Activated CD4-positive, alpha-beta T cell treated with anti-CD3 and anti-CD28 coated beads for 1 hour (primary cell): ENCODE measurements at places on chromosomes 4 and X.

DNA sequence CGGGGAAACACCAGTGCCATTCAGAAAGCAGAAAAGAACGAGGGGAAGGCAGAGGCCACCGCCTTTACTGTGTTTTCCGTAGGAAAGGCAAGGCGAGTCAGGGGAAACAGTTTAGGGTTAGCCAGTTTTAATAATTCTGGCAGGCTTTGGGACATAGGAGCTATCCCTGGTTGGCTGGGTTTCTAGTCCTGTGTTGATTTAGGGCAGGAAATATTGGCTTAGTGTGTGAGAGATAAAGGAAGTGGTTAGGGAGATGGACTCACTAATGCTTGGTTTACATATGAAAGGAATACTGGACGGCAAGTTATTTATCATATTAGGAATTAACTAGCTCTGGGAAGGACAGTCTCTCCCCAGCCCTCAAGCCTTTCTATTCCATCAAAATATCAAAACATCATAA lies 53.1 kb downstream of the SYNPO2 start:
- DNase-seq = no peak

- no peak for DNase-seq
Observed at GRCh38 chr4:185685804-185686203, 126.2 kb downstream of the SORBS2 start.

DNA sequence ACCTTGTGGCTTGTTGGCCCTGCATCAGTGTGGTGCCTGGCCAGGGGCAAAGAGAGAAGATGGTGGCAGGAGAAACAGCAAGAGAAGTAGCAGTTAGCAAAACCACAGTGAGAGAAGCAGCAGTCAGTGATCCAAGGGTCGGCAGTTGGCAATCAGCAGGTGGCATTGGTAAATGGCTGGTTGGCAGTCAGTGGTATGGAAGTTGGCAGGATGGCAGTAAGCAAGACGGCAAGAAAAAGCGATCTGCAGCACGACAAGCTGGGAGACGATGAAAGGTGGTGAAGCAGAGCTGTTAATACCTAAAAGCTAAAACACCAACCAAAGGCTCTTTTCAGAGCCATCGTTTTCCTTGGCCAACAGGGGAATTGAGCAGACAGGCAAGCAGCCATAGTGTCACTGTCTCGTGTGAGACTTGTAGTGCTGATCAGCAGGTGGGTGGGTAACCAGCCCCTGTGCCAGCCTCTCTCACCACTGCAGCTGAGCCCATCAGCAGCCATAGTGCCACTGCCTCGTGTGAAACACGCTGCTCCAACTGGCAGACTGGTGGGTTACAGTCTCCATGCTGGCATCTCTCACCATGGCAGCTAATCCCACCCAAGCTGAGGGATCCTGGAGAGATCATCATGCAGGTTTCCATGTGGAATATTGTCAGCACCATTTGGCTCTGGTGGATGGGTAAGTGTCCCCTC lies 2078.4 kb downstream of the PCDH7 start:
- DNase-seq = no peak

GRCh38 chrX:23626651-23627050 lies 40.6 kb upstream of the PRDX4 start:
- no peak for DNase-seq

DNA sequence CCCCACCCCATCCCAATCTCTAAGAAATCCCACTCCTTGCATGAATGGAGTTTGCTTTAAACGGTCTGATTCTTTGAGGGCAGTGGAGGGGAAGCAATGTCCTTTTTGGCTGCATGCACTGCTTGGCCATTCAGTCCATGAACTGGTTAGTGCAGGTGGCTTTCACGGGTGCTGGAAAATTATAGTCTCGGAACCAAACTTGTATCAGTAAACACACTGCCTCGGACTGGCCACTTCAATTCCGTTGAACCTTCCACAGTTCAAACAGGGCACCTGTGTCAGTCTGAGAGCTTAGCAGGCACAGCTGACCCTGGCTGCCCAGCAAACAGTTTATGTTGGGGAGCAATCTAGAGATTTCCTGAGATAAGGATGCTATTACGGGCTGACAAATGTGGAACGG lies 255.6 kb downstream of the DHX15 start:
- DNase-seq = no peak

GRCh38 chr4:128700659-128701350 lies 108.7 kb upstream of the JADE1 start:
- DNase-seq = no peak

- DNase-seq = no peak
Observed at GRCh38 chr4:153071958-153072598, 132.2 kb upstream of the TRIM2 start.

DNA sequence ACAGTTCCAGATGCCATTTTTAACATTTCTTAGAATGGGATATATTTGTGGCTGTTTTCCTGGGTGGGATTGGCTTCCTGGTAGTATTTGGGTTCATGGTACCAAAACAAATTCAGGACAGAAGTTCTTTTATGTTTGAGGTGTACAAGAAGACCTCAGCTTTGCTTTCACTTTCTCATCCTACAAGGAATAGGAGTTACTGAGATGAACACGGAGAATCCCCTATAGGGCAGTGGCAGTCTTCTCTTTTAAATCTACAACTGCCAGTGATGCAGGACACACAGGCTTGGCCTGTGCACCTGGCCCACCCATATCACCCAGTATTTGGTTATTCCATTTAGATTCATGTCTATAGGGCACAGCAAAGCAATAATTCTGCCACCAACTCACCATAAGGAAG lies 35.2 kb downstream of the SLC10A7 start:
- no peak for DNase-seq

- DNase-seq = no peak
Observed at GRCh38 chr4:85737254-85737653, 262.3 kb downstream of the ARHGAP24 start.

GRCh38 chrX:106481341-106481740 lies 130.4 kb upstream of the RADX start:
- no peak for DNase-seq

- no peak for DNase-seq
Observed at GRCh38 chr4:113179091-113179490, 129.6 kb downstream of the ANK2 start.

GRCh38 chr4:83589279-83589678 lies 53.4 kb downstream of the GPAT3 start:
- DNase-seq = no peak

GRCh38 chr4:138655286-138655685 lies 360.3 kb upstream of the NOCT start:
- no peak for DNase-seq

- no peak for DNase-seq
Observed at GRCh38 chrX:107731831-107732502, 43.6 kb downstream of the TSC22D3 start.

GRCh38 chrX:30971774-30972603 lies 82.9 kb upstream of the TAB3 start:
- no peak for DNase-seq

DNA sequence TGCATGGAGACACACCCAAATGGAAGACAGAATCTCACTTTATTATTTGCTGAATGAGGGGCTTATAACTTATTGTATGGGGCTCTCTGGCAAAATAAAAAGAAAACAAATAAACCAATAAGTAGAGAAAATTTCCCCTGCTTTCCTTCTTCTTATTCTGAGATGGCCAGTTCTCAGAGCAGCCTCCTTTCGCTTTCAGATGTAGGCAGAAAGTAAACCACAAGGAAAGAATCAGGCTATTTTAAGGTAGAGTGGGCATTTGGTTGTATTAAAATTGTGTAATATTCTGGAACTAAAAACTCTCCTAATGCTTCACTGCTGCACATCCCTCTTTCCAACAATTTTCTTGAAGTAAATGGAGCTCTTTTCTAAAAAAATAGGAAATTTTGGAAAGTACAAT lies 241.8 kb downstream of the GALNTL6 start:
- no peak for DNase-seq

- DNase-seq = no peak
Observed at GRCh38 chr4:146382194-146382593, 139.5 kb downstream of the SLC10A7 start.

DNA sequence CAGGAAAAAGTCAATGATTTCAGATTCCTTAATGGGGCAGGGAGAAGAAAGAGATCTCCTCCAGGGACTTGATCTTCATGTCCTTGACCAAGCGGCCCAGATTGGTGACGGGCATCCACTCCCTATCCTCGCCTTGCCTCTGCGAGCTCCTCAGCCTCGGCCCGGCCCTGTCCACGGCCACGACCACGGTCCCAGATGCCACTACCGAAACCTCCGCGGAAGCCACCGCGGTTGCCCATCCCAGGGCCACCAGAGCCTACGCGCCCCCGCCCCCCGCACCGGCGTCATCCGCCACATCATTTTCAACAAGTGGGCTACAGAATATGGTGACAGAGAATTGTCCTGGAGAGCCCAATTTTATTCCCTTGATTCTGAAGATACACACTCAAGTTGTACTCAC lies 751.2 kb upstream of the PABPC4L start:
- DNase-seq = no peak

DNA sequence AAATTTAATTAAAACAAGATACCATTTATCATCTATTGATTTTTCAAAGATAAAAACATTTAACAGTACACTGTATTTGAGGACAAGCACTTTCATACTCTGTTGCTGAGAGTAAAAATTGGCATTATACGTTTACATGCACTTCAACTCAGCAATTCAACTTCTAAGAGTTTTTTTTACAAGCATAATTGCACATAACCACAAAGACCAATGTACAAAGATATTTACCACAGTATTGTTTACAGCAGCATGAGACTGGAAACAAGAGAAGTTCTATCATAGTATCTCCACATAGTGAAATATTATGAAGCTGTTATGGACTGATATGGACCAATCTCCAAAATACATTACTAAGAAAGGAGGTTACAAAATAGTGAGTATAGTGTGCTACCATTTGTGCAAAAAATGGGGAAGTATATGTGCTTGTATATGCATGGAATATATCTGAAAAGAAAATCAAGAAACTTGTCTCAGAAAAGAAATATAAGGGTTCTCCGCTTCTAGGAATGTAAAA lies 10.9 kb downstream of the GAB3 start:
- no peak for DNase-seq

- no peak for DNase-seq
Observed at GRCh38 chrX:68685685-68686084, 38.2 kb downstream of the STARD8 start.

GRCh38 chr4:87962398-87963146 lies 12.9 kb upstream of the SPP1 start:
- DNase-seq = no peak

GRCh38 chr4:87943660-87944149 lies 31.8 kb upstream of the SPP1 start:
- no peak for DNase-seq

DNA sequence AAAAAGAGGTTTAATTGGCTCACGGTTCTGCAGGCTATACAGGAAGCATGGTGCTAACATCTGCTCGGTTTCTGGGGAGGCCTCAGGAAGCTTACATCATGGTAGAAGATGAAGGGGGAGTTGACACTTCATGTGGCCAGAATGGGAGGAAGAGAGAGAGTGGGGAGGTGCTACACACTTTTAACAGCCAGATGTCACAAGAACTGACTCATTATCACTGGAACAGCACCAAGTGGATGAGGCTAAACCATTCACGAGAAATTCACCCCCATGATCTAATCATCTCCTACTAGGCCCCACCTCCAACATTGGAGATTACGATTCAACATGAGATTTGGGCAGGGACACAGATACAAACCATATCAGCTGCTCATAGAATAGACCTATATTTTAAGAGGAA lies 255.8 kb downstream of the OPHN1 start:
- no peak for DNase-seq

DNA sequence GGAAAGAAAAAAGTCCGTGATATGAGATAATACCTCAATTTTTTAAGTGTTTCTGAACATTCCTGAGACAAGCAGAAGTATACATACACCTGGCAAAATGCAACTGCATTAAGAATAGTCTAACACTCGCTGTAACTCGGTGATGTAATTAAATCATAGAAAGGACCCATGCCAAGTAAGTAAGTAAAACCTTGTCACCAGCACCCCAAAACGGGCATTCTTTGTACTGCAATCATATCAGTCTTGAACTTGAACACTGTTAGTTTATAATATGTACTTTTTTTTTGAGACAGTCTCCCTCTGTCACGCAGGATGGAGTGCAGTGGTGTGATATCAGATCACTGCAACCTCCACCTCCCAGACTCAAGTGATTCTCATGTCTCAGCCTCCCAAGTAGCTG lies 47.4 kb downstream of the SMIM14 start:
- no peak for DNase-seq

DNA sequence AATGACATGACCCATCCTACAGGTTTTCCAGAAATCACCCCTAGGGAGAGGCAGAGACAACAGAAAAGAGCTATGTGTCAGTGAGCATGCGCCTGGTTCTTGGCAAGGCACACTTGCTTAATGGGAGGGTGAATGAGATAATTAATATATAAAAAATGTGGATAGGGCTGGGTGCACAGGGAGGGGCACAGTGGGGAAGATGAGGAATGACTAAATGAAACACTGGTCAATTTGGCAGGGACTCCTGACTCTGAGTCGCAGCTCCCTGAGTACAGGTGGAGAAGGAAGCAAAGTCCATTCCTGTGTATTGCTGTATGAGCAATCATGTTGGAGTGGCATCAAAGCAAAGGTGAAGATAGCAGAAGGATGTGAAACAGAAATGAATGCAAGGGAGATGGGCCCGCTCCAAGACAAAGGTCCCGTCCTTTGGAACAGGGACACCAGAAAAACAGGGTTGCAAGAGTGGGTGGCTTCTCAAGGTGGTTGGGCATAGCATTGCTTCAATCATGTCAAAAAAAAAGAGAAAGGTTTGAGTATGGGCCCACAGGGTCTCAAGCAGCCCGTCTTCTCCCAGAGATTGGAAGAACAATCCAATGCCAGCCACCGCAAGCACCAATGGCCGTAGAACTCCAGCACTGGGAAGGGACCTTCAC lies 278.4 kb upstream of the AGTR2 start:
- DNase-seq = no peak

DNA sequence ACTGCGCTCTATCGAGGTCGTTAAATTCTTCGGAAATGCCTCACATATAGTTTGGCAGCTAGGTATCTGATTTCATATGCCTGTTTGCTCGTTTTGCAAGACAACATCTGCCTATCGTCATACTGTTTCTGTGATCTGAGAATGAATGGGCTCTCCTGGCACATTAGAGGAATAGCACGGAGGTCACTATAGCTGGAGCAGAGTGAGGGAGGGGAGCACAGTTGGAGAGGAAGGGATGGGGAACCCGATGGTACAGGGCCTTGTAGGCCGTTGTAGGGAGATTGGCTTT lies 552 bp downstream of the IKBKG start:
- DNase-seq = no peak

- DNase-seq = no peak
Observed at GRCh38 chrX:123878252-123878721, 18.4 kb downstream of the XIAP start.

GRCh38 chr4:130053723-130054122 lies 957.8 kb downstream of the C4orf33 start:
- DNase-seq = no peak

- DNase-seq = no peak
Observed at GRCh38 chr4:7394681-7395451, 39.9 kb downstream of the PSAPL1 start.

- no peak for DNase-seq
Observed at GRCh38 chr4:144782345-144782744, 136.4 kb downstream of the HHIP start.

GRCh38 chrX:46913667-46914066 lies 1.4 kb downstream of the JADE3 start:
- no peak for DNase-seq
